Cardiac septum (tissue), 1 donor: ENCODE measurements at places on chromosomes 5 and 9.

DNA sequence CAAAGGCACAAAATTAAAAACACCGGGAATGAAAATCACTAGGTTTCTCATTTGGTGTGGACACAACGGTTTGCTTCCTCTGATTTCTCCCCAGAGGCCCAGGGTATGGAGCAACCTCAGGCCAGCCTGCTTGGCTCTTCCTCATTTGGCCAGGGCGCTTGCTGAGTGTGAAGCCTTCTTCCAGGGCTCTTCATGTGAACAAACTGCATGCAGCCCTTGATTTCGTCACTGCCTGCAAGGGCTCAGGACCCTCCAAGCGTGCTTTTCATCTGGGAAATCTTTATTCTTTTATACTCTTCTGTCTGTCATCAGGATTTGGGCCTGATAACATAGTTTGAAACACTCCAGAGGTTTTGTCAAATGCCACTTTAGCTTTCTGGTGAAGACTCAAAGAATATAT is 122.6 kb upstream of the KLF4 start:
- peak; percentile 91 for DNase-seq

- DNase-seq, result no peak
These were observed 379.5 kb upstream of the EDIL3 start for GRCh38 chr5:84764227-84764626.

DNA sequence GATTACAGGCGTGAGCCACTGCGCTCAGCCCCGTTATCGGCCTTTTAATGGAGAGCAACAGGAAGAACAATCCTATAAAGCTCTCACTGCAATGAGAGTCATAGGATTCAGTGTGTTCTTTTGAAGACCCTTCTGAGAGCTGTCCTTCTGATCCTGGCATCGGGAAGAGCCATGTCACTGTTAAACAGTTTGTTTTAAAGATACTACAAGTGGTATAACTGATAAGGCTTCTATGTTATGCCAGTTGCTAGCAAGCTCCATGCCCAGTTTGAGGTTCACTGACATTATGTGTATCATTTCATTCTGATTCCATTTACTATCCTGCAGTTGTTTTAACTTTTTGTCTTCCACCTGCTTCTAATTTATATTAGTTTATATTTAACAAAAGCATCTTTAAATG is 55.8 kb downstream of the GNAQ start:
- no peak for DNase-seq

DNA sequence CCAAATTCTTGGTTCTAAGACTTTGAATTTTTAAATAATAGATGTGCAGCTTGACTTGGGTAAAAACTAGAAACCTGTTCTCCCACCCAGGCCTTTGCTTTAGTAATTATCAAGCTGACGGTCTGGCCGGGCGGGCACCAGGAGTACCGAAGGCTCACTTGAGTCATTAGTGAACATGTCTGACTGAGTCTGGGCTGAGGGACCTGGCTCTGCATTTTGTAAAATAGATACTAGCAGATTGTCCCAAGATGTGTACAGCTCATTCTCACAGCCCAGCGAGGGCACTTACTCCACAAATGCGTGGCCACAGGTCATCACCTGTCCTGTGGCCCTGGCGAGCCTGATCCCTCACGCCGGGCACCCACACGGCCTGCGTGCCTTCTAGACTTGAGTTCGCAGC is 216.2 kb downstream of the FANCC start:
- no peak for DNase-seq

- no peak for DNase-seq
These were observed 34.0 kb downstream of the CDC42SE2 start for GRCh38 chr5:131297886-131298285.

- no peak for DNase-seq
These were observed 202.8 kb upstream of the TAS2R1 start for GRCh38 chr5:9832921-9833320.

- no peak for DNase-seq
These were observed 407.1 kb upstream of the DMAC1 start for GRCh38 chr9:8206720-8207119.

DNA sequence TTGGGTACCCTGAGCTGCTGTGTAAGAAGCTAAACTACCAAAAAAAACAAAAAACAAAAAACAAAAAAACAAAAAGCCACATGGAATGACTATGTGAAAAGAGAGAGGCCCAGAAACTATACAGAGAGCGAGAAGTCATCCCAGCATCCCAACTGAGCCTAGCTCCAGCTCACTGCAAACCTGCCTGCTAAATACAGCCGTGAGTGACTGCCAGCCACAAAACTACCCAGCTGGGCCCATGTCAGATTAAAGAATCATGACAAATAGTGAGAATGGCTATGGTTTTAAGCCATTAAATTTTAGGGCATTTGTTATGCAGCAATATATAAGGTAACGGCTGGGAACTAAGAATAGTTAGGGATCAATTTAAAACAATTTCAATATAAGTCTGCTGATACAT is 335.1 kb upstream of the PDE4D start:
- DNase-seq, result no peak
